ENCODE measurements at places on chromosomes 1 and 21. TPM values are rescaled to one million over a fixed set of nuclear protein-coding genes. Genes with fewer than 3 reads are reported as not detected.

DNA sequence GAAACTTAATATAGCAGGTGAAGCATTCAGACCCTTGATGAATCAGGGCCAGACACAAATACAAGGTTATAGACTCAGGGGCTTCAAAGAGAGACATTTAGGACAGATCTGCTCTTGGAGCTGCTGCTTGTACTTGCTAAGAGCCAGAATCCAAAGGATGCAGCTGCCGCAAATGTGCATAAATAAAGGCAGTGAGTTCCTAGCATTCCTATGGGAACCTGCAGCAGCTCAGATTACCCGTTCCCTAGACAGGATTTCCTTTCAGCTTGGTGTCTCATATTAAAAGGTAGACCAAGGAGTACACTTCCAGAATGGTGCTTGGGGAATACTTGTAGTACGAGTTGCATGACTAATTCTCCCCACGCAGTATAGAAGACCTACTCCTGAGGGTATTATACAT is 9.7 kb upstream of the LRRC53 start:
- no peak overlapping the region for H3K4me3 ChIP-seq
- H3K4me1 ChIP-seq = no peaks in the 10 kb centered on the region
- no peaks in the 10 kb centered on the region for H3K36me3 ChIP-seq
- H3K27ac ChIP-seq = no peak overlapping the region
- DNase-seq = no peak

DNA sequence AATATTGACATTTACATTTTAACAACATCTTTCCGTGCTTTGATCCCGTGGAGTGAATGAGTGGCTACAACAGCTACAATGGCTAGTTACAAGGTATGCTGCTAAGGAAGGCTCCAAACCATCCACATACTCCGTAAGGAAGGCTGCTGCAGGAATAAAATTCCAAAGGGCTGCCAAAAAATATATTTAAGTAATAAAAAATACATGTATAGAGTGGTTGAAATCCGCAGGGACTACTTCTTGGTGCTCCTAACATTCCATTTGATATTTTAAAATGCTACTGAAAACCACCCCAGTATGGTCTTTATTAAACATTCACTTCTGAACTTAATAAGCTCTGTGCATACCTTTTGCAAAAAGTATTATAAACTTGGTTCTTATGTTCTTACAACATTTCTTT is 25.3 kb downstream of the TNFSF4 start:
- no peak overlapping the region for H3K4me3 ChIP-seq
- H3K27ac ChIP-seq = no peak overlapping the region
- H3K4me1 ChIP-seq = no peaks in the 10 kb centered on the region
- no peaks in the 10 kb centered on the region for H3K36me3 ChIP-seq
- no peak for DNase-seq

DNA sequence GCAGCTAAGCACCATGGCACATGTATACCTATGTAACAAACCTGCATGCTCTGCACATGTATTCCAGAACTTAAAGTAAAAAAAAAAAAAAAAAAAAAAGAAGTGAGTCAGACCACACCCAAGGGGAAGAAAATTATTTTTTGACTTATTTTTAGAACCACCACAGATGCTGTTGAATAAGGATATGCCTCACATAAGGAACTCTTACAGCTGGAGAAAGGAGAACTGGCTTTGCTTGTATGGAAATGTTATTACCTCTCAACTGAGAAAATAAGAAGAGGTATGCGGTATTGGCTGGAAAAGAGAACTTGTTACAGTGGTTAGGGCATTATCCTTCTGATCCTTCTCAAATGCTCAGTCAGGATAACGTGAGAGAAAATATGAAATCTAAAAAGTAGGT is 27.5 kb upstream of the FCER1A start:
- no peaks in the 10 kb centered on the region for H3K36me3 ChIP-seq
- H3K27ac ChIP-seq = no peak overlapping the region
- no peaks in the 10 kb centered on the region for H3K4me1 ChIP-seq
- no peak overlapping the region for H3K4me3 ChIP-seq
- no peaks in the 10 kb centered on the region for H3K27me3 ChIP-seq

DNA sequence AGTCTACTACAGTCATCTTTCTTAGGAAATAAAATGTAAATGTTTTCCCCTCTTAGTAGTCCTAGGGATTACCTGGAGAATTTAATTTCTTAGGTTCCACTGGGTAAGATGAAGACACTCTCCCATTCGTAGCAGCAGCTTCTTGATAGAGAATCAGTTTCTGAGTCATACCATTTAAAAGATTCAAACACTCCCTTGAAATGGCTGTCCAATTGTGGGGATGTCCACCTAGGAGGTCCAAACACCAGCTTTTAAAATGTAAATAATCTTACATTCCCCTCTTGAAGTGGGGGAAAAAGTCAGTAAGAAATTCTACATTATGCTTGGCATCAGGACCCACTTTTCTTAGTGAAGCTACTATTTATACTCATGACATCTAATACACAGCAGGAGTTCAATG is 37.5 kb downstream of the NDC1 start:
- no peak overlapping the region for H3K4me3 ChIP-seq
- no peaks in the 10 kb centered on the region for H3K4me1 ChIP-seq
- H3K27me3 ChIP-seq = no peaks in the 10 kb centered on the region
- no peak overlapping the region for H3K27ac ChIP-seq
- DNase-seq = no peak

DNA sequence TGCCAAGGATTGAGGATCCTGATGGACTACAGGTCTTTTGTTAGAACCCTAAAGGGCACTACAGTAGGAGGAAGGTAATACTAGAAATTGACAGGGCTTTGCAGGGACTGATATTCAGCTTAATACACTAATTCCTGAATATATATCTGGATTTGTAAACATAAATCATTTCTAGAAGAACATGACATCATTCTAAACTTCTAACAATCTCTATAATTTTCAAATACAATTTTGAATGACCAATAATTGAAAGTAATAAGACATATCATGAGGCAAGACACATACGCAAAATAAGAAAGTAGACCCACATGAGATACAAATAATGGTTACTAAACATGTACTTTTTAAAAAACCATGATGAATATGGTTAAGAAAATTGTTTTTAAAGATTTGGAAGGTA is 52.4 kb upstream of the LRRC8B start:
- no peak for DNase-seq
- H3K27me3 ChIP-seq = no peaks in the 10 kb centered on the region
- no peak overlapping the region for H3K4me3 ChIP-seq
- no peak overlapping the region for H3K27ac ChIP-seq
- H3K36me3 ChIP-seq = no peaks in the 10 kb centered on the region

DNA sequence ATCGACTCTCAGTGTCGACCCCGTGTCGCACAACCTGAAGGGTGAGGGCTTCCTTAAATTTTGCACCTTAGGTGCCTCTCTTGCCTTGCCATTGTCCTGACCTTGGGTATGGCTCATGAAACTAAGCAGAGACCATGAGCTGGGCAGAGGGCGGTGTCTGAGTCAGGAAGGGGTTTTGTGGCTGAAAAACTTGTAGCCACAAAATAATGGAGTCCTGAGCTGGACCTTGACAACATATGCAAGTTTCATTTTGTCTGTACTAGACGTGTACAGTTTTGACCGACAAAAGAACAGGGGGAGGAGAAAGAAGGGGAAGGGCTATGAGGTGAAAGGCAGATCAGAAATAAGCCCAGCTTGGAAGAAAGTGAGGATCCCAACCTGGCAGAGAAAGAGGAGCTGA is 8.3 kb upstream of the RUNX1 start:
- DNase-seq = no peak
- H3K4me1 ChIP-seq = no peaks in the 10 kb centered on the region
- H3K36me3 ChIP-seq = no peaks in the 10 kb centered on the region
- H3K4me3 ChIP-seq = no peak overlapping the region
- H3K27me3 ChIP-seq = no peaks in the 10 kb centered on the region

GRCh38 chr1:24201941-24202440 is 14.9 kb upstream of the IFNLR1 start:
- peaks cover 18% of the 10 kb centered on the region for H3K4me1 ChIP-seq
- H3K4me3 ChIP-seq = no peak overlapping the region

DNA sequence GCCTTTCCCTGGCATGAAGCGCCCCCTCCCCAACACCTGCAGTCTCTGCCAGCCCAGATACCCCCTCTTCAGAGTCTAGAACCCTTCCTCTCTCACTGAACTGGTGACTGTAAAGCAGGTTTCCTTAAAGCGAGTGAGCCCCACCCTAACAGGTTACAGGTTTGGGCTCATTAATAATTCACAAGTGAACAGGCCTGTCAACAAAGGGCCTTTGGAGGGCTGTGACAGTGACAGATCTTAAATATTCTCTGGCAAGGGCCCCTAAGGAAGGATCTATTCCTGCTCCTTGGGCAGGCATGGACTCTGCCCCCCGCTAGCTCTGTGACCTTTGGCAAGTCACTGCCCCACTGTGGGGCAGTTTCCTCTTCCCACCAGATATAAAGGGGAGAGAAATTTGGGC is 5.6 kb upstream of the TTC39A start:
- peak; percentile 63 for DNase-seq
- no peak overlapping the region for H3K4me3 ChIP-seq
- H3K27ac ChIP-seq = peak overlapping the region; percentile 8
- H3K27me3 ChIP-seq = peaks cover 8% of the 10 kb centered on the region
- peaks cover 15% of the 10 kb centered on the region for H3K4me1 ChIP-seq

DNA sequence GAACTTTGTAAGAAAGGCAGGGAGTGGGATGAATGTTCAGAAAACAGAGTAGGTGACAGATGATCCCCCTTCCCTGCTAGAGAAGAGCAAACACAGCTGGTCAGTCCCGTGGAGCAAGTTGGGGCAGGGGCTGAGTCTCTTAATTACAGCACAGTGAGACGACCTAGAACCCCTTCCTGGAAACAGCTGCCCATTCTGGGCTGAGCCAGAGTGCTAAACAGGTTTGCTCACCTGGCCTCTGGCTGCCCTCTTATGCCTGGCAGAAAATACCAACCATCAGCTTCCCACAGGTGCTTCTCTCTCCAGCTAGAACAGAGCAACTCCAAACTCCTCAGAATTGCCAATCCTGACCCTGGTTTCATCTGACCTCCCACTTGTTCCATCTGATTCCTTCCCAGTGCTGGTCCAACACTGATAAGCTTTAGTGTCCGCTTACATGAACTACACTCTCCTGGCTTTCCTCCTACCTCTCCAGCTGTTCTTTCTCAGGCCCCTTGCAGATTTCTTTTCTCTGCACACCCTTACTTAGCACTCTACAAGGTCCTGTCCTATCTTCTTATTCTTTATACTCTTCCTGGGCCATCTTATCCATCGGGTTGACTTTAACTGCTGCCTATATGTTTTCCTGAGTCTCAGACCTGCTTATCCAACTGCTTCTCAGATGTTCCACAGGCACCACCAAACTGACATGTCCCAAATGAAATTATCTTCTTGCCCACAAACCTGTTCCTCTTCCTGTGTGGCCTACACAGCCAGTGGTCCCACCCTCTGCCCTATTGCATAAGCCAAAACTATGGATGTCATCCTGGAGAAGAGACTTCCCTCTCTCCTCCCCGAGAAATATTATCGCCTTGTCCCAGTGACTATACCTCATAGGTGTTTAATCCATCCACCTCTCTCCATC is 22.6 kb upstream of the COL9A2 start:
- H3K4me3 ChIP-seq = no peak overlapping the region
- no peaks in the 10 kb centered on the region for H3K36me3 ChIP-seq
- no peak overlapping the region for H3K27ac ChIP-seq
- peaks cover 22% of the 10 kb centered on the region for H3K4me1 ChIP-seq

DNA sequence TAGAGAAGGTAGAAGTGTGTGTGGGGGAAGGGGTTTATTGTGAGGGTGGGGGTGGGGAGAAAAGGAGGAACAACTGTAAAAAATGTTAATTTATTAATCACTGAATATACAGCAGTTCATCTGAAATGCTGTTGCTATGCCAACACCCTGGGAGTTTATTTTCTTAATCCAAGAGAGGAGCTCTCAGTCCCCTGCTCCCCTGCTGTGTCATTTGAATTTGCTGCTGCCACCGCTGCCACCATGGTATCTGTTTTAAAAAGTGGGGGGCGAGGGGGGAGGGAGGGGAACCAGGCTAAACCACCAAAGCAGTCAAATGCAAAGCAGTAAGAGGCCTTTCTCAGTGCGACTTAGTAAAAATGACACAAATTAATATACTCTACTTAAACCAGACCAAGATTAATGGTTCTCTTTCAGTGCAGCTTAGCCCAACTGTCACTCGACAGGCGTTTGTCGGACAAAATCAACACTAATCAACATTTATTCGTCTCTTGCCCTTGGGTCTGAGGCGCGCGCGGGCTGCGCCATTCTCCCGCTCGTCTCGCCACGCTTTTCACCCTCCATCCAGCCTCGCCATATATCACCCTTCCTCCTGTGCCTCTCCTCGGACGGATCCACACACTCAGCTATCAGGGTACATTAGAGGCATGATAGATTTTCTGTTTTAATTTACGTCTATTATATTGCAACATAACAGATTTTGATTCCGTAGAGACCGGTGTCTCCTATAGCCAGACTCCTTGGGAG is 76.2 kb downstream of the PBX1 start:
- no peaks in the 10 kb centered on the region for H3K27me3 ChIP-seq
- no peak for DNase-seq
- no peaks in the 10 kb centered on the region for H3K36me3 ChIP-seq
- peaks cover 73% of the 10 kb centered on the region for H3K4me1 ChIP-seq
- peak overlapping the region; percentile 81 for H3K27ac ChIP-seq

DNA sequence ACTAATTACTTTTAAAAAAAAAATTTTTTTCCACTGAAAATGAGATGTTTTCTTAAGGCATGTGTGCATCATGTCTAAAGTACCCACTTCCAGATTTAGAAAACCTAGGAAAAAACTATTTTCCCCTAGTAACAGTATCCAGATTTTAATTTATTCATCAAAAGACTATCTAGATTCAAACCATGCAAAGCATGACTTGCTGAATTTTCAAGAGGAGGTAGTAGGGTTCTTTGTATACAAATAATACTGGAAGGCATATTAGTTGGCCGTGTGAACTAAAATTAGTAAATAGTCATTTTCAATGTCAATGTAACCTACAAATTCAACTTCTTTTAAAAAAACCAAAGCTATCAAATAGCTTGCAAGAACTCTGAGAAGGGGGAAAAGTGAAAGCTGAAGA is 189.5 kb downstream of the CLEC20A start:
- H3K4me1 ChIP-seq = peaks cover 14% of the 10 kb centered on the region
- H3K36me3 ChIP-seq = no peaks in the 10 kb centered on the region
- H3K27me3 ChIP-seq = no peaks in the 10 kb centered on the region
- H3K27ac ChIP-seq = no peak overlapping the region
- no peak for DNase-seq

DNA sequence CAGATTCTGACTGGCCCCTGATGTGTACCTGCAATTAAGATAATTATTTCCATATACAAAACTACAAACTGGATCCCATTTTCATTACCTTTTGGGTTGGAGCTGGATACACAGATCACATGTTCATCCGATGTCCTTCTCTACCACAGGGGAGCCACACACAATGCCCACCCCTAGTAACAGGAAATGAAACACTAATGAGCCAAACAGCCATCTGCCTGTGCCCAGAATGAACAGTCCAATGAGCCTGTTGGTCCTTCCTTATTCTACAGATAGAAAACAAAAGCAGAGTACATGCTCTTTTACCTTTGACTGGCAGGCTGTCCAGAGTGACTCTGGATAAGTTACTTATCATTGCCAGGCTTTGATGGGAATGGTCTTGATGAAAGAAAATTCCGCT is 68.6 kb downstream of the SIPA1L2 start:
- H3K36me3 ChIP-seq = no peaks in the 10 kb centered on the region
- no peaks in the 10 kb centered on the region for H3K4me1 ChIP-seq
- no peaks in the 10 kb centered on the region for H3K27me3 ChIP-seq
- no peak overlapping the region for H3K4me3 ChIP-seq
- no peak overlapping the region for H3K27ac ChIP-seq

GRCh38 chr21:38773099-38774061 is 32.3 kb upstream of the ETS2 start:
- H3K27ac ChIP-seq = peak overlapping the region; percentile 52
- H3K4me1 ChIP-seq = peaks cover 29% of the 10 kb centered on the region
- H3K27me3 ChIP-seq = no peaks in the 10 kb centered on the region

The FAM110D gene
- polyA plus RNA-seq = 1.4 TPM

The GJA5 gene
- polyA plus RNA-seq = 0.61 TPM

The ALPL gene
- 10.5 TPM for polyA plus RNA-seq

The PPIH gene
- 47.8 TPM for polyA plus RNA-seq

The TCHH gene
- 0.13 TPM for polyA plus RNA-seq

The TTC39A gene
- 59.3 TPM for polyA plus RNA-seq
